ENCODE measurements at places on chromosomes 7 and 10. TPM values are rescaled to one million over a fixed set of nuclear protein-coding genes. Genes with fewer than 3 reads are reported as not detected.

GRCh38 chr10:124366343-124366742, 52.4 kb downstream of the OAT start:
- DNase-seq = no peak

DNA sequence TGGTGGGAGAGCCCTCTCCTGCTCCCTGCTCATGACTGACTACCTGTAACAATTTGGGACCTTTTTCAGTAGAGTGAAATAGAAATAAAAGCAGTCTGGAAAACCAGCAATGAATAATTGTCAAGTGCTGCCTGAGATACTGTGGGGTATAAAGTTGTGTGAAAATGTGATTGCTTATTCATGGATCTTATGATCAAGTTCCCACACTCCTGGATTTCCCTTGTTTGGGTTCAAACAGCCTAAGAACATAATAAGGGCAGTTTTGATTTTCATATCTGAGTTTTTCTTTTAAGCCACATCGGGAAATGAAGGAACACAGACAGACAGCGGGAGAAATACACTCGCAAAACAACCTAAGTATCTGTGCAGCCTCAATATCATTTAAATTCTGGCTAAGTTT, 52.9 kb downstream of the CALD1 start:
- DNase-seq = no peak

The CALML3 gene
- not detected for total RNA-seq

The WASHC2C gene
- total RNA-seq = 23.2 TPM

GRCh38 chr10:48587101-48587500, 17.8 kb downstream of the ARHGAP22 start:
- no peak for DNase-seq

The GALNT17 gene
- 72.3 TPM for total RNA-seq

- DNase-seq = no peak
These were observed 123.0 kb downstream of the GPR85 start for GRCh38 chr7:112963634-112964033.

- DNase-seq = no peak
These were observed 31.9 kb downstream of the BEND7 start for GRCh38 chr10:13496931-13497330.

DNA sequence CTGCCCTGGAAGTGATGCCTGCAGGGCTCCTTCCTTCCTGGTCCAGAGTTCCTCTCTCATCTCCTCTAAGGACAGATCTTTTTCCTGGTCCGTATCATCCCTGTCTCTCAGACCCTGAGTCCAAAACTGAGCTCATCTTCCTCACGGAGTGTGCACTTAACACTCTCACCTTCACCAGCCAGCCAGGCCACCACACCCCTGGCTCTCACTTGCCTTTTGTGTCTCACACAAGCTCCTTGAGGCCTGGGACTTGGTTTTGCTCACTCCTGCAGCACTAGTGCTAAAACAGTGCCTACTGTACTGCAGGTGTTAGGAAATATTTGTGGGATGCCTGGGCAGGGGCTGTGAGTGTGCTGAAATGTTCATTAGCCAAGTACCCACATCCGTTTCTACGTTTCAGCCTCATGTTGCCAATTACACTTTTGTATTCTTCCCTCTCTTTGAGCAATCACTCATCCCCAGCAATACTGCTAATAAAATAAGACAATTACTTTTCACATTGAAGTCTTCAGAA, 21.4 kb upstream of the PARP12 start:
- no peak for DNase-seq

DNA sequence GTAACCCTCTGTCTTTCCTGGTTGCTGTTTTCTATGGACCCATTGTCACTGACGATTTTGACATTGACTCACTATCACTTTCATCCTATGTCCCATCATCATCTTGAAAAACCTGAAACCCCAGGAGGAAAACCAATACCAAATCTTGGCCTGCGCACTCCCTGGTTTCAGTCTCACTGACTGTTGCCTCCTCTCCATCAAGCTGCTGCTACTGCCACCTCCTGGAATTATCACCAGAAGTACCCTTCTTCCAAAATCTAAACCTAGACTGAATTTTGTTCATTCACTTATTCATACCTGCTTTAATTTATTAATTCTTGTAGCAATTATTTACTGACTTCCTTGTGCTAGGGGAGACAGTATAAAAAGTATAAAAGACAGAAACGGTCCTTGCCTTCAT, 44.5 kb upstream of the ACBD5 start:
- peak; percentile 4 for DNase-seq

DNA sequence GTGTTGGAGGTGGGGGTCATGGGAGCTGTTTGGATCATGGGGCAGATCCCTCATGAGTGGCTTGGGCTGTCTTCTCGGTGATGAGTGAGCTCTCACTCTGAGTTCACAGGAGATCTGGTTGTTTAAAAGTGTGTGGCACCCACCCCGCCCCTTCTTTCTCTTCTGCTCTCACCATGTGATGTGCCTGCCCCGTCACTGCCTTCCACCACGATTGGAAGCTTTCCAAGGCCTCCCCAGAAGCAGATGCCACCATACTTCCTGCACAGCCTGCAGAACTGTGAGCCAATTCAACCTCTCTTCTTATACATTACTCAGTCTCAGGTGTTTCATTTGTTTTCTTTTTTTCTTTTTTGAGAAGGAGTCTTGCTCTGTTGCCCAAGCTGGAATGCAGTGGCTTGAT, 170.0 kb downstream of the PTPN20 start:
- DNase-seq = no peak

DNA sequence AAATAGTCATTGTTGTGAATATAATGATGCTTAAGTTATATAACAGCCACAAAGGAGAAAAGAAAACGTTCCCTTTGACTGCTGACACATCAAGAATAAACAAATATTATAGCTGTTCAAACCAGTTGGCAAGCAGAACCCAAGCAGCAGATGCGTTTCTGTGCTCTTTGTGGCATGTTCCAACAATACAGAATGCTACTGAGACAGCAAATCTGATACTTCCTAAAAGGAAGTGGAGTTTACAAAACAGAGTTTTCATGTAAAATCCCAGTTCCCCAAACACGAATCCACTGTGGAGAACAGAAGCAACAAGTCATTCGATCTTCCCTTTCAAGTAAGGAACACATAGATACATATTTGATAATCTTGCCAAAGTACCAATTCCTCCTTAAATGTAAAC, 170.9 kb upstream of the ASAH2 start:
- DNase-seq = no peak

GRCh38 chr10:13527864-13528122, 1.0 kb downstream of the BEND7 start:
- no peak for DNase-seq

GRCh38 chr10:127252818-127253217, 56.4 kb upstream of the INSYN2A start:
- no peak for DNase-seq

The HOXA3 gene
- total RNA-seq = not detected

- DNase-seq = no peak
These were observed 22.9 kb upstream of the ABCA13 start for GRCh38 chr7:48148311-48148710.

DNA sequence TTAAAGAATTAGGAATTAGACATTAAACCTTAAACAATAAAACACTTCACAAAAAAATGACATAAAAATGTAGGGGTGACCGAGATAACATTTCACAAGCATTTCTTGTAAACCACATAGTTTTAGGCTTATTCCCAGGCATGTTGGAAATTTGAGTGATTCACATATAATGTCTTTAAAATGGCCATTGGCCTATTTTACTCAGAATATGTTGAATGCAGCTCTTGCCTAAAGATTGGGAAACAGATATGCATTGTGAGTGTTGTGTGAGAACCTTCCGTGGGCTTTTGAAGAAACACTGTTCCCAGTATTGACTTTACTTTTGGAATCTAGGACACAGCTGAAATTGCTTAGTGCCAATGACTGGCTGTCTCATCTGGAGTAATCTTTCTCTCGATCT, 79.6 kb downstream of the ARL5B start:
- DNase-seq = no peak

DNA sequence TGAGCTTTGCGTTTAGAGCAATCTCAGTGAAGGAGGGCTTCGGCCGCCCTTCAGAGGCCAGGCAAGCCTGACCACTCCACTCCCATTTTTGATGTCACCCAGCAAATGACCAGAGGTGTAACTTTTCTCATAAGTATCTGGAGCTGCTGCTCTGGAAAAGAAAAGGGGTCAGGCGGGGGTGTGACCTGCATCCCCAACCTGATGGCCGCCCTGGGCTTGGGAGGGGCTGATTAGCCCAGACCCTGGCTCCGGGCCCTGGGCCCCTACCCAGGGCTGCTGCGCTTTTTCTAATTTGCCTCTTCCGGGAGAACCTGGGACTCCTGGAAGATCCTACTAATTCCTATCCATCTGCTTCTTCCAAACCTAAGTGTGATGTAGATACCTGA, 9.6 kb upstream of the EBF3 start:
- peak; percentile 46 for DNase-seq

GRCh38 chr10:35511647-35512046, 93.5 kb upstream of the GJD4 start:
- DNase-seq = no peak

The ZNF853 gene
- total RNA-seq = 6.5 TPM

GRCh38 chr7:45976485-45976856, 55.4 kb upstream of the IGFBP3 start:
- no peak for DNase-seq

The CPXM2 gene
- 2.9 TPM for total RNA-seq
